ENCODE measurements at places on chromosomes 13 and 19.

GRCh38 chr19:28980236-28980868, 232.6 kb downstream of the UQCRFS1 start:
- no peak for DNase-seq

DNA sequence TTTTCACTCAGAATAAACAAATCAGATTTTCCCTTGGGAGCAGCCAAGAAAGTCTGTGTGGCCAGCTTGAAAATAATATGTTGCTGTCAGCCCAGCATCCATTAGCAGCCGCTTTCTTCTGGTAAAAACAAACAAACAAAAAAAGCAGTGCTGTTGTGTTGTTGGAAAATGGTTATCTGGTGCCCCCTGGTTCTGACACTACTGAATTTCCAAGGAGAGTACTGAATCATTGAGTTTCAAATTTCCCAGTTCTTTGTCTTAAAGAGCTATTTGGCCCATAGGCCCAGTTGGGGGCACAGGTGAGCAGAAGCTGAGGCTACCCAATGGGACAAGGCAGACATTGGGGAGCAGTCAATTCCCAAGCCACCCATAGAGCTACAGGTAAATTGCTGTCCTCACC, 995.9 kb downstream of the UQCRFS1 start:
- DNase-seq = no peak

GRCh38 chr13:108828086-108828815, 198.8 kb downstream of the MYO16 start:
- no peak for DNase-seq

DNA sequence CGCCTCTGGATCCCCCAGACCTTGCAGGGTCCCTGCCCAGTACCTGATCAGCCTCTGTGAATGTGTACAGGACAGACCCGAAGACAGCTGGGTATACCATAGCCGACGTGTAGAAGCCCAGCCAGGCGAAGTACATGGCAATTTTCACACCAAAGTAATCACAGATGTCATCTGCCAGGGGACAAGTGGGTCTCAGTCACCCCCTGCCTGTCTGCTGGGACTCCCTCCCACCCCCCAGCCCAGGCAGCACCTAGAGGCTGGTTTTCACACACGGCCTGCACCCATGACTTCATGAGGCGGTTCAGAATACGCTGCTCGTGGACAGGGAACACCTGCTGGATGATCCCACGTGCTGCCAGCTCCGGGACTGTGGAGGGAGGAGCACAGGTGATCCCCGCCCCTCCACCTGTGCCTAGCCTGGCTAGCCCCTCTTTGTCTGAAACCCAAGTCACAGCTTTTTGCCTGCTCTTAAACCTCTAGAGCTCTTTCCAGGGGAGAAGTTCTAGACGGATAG, 3.6 kb downstream of the ANO8 start:
- no peak for DNase-seq

GRCh38 chr19:48680436-48681126, 7.8 kb upstream of the NTN5 start:
- no peak for DNase-seq

- DNase-seq = no peak
Observed at GRCh38 chr13:79593641-79594275, 112.8 kb downstream of the NDFIP2 start.

DNA sequence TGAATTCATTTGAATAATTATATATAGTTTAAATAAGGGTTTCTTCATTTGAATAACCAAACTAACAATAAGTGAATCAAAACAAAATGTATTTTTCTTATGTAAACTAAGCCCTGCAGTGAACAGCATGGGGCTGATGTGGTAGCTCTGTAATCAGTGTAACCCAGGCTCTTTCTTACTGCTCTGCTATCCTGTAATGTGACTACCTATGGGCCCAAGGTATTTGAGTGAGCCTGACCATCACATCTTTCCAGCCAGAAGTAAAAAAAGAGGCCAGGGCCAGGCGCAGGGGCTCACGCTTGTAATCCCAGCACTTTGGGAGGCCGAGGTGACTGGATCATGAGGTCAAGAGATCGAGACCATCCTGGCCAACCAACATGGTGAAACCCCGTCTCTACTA, 494.6 kb downstream of the DCT start:
- no peak for DNase-seq

- DNase-seq = no peak
Observed at GRCh38 chr13:91323349-91323748, 24.1 kb upstream of the MIR17HG start.

- no peak for DNase-seq
Observed at GRCh38 chr19:11330127-11330526, 9.3 kb downstream of the RAB3D start.

GRCh38 chr19:15259907-15260306, 27.7 kb upstream of the EPHX3 start:
- no peak for DNase-seq

GRCh38 chr13:22944378-22944777, 236.4 kb upstream of the SGCG start:
- no peak for DNase-seq

DNA sequence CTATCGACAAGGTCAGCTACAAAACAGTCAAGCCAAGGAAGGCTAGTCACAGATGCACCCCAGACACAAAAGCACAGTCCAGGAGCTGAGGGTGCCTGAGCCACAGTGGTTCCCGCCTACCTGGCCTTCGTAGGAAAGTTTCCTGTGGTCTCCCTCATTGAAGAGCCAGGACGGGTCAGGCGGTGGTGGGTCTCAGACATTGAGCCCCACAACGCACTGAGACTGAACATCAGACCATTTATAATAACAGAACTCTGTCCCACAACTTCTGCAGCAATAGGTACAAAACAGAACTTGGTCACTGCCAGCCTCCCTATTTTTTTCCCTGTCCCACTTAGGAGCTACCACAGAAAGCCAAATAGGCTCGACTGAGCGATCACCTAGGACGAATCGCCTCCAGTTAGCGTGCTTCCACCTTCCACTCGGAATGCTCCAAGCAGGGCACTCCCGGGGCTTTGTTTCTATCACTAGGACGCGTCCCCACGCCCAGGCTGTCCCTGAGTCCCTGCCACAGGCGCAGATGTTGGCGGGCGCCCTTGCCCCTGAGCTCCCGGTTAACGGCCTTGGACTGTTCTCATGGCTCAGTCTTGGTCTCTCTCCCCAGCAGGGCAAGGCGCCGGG, 640 bp upstream of the ZNF544 start:
- no peak for DNase-seq

- no peak for DNase-seq
Observed at GRCh38 chr13:98967491-98967890, 10.4 kb downstream of the DOCK9 start.

GRCh38 chr13:24651718-24652345, 28.4 kb upstream of the ATP12A start:
- no peak for DNase-seq

- DNase-seq = no peak
Observed at GRCh38 chr13:73111331-73111730, 52.5 kb downstream of the KLF5 start.

DNA sequence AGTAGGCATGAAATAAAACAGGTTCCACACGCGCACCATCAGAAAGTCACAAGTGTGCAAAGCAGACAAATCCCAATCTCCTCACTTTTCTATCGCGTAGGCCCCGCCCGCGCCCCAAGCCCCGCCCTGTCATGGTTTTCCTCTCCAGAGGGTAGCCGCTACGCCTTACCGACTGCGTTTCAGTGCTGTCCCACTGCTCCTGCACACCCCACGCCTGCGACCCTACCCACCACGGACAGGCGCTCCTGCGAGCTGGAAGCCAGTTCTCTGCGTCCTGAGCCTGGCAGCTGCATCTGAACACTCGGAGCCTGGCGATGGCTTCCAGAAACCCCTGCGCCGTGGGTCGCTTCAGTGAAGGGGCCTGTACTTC, 379 bp upstream of the ZNF470 start:
- DNase-seq = peak; percentile 13

- no peak for DNase-seq
Observed at GRCh38 chr13:75226092-75226491, 255.9 kb downstream of the TBC1D4 start.

GRCh38 chr13:93151277-93151676, 75.3 kb upstream of the GPC6 start:
- DNase-seq = no peak

DNA sequence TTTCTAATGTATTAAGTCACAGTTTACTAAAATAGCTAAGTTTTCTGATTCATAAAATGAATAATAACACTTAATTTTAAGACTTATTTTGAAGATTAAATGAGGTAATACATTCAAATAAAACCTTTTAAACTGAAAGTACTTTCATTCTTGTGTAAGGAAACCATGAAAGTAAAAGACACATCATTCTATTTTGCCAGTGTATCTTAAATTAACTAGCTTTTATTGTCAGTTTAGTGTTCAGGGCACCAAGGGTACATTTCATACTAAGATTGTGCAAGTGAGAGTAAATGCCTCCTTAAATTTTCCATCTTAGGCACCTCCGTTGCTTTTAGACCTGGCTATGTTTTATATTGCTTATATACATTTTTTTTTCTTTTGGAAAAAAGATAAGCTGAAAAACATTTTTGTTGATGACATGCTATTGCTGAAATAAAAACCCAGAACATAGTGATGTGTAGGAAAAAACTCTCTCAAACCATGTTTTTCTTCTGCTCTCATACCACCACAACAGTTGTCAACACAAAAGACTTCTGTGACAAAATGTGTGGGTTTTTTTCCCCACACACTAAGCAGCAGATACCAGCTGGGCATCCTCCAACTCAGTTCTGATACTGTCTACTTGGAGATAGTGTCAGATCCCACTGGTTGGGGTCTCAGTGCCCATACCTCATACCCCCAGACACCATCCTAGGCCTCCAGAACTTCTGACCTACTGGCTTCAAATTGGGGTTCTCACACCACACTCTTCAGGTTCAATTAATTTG, 30.7 kb upstream of the LPAR6 start:
- no peak for DNase-seq

GRCh38 chr13:112854321-112854720, 114.7 kb upstream of the MCF2L start:
- no peak for DNase-seq

Data from 8988T (cell line).